ENCODE measurements at places on chromosomes 6 and 20.

GRCh38 chr6:89483111-89483720 lies 50.3 kb downstream of the ANKRD6 start:
- DNase-seq = no peak

DNA sequence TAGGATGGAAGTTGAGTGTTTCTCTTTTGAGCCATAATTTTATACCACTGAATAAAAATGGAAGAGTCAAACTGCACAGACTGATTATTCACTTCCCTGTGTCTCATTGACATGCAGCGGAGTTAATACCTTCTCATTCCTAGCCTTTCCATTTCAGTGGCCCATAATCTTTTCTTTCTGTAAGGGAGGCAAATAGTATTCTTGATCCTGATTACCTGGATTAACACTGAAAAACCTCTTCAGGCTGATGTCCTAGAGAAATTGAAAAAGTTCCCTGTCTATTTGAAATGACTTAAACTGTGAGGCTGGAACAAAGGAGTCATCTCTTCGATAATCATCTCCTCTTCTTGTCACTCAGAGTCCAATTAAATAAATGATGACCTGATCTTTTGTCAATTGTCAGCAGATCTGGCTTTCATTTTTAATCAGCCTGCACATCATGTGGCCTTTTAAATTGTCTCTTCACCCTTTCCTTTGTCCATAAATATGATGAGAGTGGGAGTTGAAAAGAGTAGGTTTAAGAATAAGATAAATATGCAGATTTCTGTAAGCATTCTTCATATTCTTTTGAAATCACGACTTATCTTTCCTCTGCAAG lies 713.0 kb downstream of the EPM2A start:
- no peak for DNase-seq

GRCh38 chr6:26197933-26198721 lies 110.9 kb downstream of the HFE start:
- no peak for DNase-seq

- no peak for DNase-seq
These were observed 6.9 kb upstream of the NSFL1C start for GRCh38 chr20:1473246-1474220.

DNA sequence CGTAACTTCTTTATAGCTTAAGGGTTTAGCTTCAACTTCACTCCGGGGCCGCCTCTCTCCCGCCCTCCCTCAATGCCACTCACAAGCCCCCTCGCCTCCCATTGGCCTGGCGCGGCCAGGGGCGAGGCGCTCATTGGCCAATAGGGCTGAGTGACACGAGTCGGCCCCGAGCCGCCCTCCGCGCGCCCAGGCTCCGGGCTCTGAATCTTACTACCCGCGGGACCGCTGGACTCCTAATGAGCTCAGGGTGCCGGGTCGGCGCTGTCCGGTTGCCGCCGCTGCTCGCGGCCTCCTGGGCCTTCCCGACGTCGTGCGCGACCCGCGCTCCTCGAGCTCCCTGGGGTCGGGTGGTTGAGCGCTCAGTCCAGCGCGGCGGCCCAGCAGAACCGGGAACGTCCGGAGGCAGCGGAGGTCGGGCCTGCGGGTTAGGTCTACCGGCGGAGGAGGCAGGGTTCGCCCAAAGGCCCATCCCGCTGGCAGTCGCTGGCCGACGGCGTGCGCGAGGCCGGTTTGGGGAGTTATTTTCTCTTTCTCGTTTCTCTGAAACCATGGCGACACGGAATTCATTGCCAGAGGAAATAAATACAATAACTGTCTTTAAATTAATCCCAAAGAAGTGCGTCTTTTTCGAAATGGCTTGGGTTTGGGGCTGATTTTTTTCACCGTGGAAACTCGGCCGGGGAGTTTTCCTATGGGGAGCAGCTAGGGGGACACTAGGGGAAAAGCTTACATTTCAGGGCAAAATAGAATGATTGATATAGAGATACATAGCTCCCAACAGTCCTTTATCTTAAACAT lies at the start of gene SIM1:
SIM1 (minus strand) TSS at position 19 of the 798 bp plus-strand sequence. CDS start 1,453 bp downstream, outside the sequence.
- no peak for DNase-seq

Data from stimulated activated CD8-positive, alpha-beta memory T cell treated with anti-CD3 and anti-CD28 coated beads, Interleukin-7, amount 100 ng/mL, for 24 hours (primary cell).